ENCODE measurements at places on chromosomes 11 and 22. TPM values are rescaled to one million over a fixed set of nuclear protein-coding genes. Genes with fewer than 3 reads are reported as not detected.

IL17REL gene
- total RNA-seq: 0.82 TPM

DNA sequence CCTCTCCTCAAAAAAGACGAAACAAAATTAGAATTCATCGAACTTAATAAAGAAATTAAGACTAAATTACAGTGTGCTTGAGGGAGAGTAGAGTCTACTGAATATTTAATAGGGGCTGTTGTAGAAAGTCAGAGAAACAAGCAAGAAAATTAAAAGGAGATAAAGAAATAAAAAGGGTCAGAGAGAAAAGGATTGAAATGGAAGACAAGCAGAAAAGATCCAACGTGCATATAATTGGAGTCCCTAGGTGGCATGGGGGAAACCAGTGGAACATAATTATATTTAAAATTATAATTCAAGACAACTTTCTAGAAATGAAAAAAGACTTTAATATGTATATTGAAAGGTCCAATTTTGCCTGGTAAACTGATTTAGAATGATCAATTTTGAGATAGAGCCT is 74.3 kb downstream of the ACER3 start:
- DNase-seq: no peak

LMNTD2 gene
- total RNA-seq: 21.8 TPM

- DNase-seq: no peak
These were observed 1545.7 kb upstream of the TENM4 start for GRCh38 chr11:80986421-80987074.

- DNase-seq: no peak
These were observed 3.9 kb downstream of the MUS81 start for GRCh38 chr11:65863889-65864705.

- DNase-seq: no peak
These were observed 510.6 kb upstream of the RAG2 start for GRCh38 chr11:37108436-37109285.

TRIM48 gene
- not detected for total RNA-seq

TNNT3 gene
- 0.41 TPM for total RNA-seq

GRCh38 chr11:27553186-27553585 is 46.6 kb upstream of the LIN7C start:
- DNase-seq: no peak

DNA sequence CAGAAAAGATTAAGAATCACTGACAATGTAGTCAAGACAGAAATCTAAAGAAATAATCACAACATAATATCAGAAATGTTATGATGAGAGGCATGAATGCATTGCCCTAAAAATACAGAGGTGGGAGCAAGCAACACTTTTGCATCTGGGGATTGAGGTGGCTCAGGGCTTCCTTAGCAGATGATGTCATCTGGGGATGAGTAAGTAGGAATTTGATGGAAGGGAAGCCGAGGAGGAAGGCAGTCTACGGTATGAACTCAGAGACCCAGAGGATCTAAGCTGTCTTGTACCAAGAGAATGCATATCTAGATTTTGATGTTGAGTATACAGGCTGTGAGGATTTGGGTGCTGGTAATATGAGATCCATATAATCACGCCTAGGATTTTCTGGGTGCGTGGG is 193.0 kb upstream of the SNX19 start:
- DNase-seq: no peak

MOGAT2 gene
- total RNA-seq: 0.08 TPM

DNA sequence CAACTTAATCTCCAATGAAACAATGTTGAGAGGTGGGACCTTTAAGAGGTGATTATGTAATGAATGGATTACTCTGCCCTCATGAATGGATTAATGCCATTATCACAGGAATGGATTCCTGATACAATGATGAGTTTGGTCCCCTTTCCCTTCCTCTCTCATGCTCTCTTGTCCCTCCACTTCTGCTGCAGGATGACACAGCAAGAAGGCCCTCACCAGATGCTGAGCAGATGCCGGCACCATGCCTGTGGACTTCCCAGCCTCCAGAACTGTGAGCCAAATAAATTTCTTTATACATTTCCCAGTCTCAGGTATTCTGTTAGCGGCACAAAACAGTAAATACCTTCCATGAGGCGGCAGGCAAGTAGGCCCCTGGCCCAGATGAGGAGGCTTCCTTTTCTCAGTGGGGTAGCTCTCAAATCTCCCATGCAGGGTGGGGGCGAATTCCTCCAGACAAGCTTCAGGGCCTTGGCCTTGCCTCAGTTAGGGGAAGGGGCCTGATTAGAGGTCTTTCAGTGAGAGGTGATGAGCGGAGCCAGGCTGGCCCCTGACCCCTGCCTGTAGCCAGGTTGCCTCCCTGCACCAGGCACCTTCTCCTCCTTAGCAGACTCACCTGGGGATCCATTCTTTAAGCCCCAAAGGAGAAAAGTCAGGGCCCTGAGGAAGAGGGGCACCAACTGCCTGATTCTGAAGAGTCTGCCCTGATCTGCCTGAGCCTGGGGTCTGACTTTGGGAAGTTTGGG is 86.0 kb downstream of the RRM1 start:
- no peak for DNase-seq

OR56A4 gene
- not detected for total RNA-seq

- no peak for DNase-seq
These were observed 1.1 kb downstream of the NEAT1 start for GRCh38 chr11:65423516-65424204.

SLCO2B1 gene
- total RNA-seq: 0.77 TPM

- DNase-seq: no peak
These were observed 362.2 kb downstream of the CTTN start for GRCh38 chr11:70760416-70761020.

SLC22A8 gene
- total RNA-seq: not detected

AGBL2 gene
- 6.8 TPM for total RNA-seq
